Lower leg skin (tissue), 4 donors: ENCODE measurements at places on chromosomes 11 and 22.
A peak's percentile ranks its signal among the peaks of the same experiment; 100 is the strongest.

- no peak for DNase-seq
Observed at GRCh38 chr11:8745431-8746253, 63.0 kb downstream of the RPL27A start.

GRCh38 chr22:34934261-34934660 lies 131.7 kb upstream of the ISX start:
- no peak for DNase-seq

- DNase-seq: no peak
Observed at GRCh38 chr11:120392314-120392713, 56.1 kb downstream of the ARHGEF12 start.

DNA sequence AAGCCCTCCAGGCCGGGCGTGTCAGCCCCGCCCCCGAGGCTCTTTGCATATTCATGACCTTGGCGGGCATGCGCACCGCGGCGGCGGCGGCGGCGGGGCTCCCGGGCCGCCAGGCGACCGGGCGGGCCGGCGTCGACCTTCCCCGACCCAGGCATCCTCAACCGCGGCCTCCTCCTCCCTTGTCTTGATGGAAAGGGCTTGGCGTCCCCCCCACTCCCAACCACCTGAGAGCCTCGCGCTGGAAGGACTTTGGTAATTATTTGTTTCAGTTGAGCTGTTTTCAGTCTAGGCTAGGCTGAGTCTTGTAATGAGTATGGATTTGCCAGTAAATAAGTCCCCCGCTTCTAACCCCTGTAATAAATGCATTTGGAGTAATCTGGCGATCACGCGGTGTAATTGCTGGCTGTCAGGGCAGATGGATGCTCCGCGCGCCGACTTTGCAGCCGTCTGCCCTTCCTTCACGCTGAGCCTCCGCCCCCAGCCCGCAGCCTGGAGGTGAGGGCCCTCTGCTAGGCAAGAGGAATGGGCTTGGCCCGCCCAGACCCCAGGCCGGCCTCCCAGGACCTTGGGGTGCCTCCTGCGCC lies 25.2 kb downstream of the FLRT1 start:
- no peak for DNase-seq

- DNase-seq: no peak
Observed at GRCh38 chr11:68215087-68215445, 2.0 kb upstream of the KMT5B start.

GRCh38 chr11:69307871-69308431 lies 14.0 kb downstream of the MYEOV start:
- DNase-seq: peak; percentile 76

- DNase-seq: no peak
Observed at GRCh38 chr11:112694813-112695212, 266.4 kb upstream of the NCAM1 start.

- DNase-seq: no peak
Observed at GRCh38 chr22:49040754-49041467, 786.8 kb downstream of the BRD1 start.

DNA sequence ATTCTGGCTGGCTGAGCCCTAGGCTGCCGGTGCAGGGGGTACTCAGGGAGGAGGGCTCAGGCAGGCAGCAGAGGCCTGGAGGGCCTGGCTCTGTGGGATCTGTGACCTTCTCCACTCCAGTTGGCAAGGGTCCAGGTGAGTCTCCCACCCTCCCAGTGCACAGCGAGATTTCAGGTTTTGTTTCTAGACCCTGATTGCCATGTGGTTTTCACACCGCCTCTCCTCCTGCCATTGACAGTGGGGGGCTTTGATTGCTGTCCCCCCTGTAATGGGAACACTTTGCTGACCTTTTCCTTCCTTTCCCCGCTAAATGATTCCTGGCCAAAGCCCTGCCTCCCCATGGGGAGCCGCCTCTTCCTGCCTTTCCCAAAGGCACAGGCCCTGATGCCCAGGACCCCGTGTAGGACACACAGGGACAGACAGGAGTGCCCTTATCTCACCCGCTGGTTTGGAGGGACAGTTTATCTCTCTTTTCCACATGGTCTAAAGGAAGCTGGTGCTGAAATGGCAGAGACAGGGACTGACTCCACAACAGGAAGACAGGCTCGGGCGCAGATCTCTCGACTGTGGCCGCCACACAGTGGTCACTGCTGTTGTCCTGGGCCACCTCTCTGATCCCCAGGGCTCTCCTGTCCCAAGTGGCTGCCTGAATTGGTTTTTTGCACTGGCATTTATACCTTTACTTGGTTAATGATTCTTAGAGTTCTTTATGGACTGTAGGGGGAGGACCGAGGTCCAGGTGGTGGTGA lies 43.4 kb downstream of the BCR start:
- DNase-seq: no peak

- DNase-seq: no peak
Observed at GRCh38 chr22:48088251-48088650, 1325.8 kb downstream of the TBC1D22A start.

DNA sequence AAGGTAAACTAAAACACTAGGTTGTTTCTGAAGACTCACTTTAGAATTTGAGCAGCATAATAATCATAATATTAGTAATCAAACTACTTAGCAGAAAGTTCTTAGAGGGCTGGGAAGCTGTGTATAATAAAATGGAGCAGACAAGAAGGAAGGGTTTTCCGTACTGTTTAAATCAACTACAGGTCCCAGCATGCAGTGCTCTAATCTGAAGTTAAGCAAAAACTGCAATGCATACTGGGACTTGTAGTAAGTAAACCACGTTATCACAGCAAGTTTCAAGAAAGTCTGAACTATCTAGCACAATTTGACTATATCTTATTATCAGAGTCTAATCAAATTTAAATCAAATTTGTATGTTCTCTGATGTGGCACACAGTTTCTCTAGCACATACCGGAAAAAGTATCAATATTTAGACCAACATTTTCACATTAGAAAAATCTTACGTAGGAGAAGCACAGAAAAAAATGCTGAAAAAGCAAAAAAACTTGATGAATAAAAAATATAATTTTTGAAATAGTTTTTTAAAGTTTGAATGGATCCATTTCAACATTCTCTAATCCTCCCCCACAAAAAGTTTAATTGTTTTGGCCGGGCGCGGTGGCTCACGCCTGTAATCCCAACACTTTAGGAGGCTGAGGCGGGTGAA lies 8.2 kb downstream of the PHF21A start:
- DNase-seq: peak; percentile 30

- no peak for DNase-seq
Observed at GRCh38 chr22:45180146-45180679, 16.5 kb downstream of the NUP50 start.

- DNase-seq: no peak
Observed at GRCh38 chr11:95419915-95420314, 188.9 kb upstream of the SESN3 start.

DNA sequence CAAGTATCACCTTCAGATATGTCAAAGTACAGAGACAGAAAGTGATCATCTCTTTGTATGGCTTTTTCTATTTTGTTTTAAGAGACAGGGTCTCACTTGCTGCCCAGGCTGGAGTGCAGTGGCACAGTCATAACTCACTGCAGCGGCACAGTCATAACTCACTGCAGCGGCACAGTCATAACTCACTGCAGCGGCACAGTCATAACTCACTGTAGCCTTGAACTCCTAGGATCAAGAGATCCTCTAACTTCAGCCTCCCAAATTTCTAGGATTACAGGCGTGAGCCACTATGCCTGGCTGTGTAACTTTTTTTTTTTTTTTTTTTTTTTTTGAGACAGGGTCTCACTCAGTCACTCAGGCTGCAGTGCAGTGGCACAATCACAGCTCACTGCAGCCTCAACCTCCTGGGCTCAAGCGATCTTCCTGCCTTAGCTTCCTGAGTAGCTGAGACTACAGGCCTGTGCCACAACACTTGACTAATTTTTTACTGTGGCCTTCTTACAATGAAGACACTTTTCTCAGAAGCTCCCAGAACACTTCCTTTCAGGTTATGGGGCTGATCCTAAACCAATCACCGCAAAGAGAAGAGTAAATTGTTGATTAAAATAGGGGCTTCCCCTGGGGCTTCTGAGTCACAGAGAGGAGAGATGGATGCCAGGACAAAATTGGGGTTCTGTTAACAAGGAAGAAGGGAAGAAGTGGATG lies 9.0 kb upstream of the HIKESHI start:
- no peak for DNase-seq

DNA sequence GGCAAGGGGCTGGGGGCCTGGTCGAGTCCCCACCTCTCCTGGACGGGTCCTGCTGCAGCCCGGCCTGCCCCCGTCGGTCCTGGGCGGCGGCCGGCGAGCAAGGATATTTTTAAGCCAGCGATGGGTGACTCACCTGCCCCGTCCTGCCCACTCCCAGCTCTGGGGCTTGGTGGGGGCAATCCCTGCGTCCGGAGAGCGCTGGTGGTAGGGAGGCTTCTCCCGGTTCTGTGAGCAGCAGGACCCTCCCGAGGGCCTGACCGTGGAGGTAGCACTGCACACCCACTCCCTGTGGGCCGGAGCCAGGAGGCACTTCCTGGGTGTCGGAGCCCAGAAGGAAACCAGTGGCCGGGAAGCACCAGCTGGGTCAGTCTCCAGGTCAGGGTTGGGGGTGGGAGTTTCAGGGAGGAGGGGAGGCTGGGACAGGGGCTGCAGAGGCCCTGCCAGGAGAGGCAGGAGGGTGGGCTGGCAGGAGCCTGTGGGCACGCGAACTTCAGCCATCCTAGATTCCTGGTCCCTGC lies 467 bp downstream of the EPS8L2 start:
- no peak for DNase-seq

DNA sequence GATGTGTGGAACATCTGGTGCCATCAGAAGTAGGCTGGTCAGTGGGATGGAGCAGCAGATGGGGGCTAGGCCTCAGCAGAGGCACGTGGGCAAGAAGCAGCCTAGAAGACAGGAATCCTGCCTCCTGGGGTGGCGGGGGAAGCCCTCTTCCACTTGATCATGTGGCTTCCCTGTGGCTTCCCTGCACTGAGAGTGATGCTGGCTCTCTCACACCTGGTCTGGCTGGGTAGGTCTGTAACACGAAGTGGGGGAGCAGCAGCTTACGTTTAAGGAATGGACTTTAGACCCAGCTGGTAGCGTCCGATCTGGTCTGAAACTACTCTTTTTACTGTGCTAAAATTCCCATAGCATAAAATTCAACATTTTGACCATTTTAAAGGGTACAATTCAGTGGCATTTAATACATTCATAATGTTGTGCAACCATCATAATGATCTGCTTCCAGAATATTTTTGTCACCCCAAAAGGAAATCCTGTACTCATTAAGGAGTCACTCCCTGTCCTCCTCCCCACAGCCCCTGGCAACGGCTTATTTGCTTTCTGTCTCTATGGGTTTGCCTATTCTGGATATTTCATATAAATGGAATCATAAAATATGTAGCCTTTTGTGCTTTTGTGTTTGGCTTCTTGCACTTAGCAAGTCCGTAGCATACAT lies 21.7 kb downstream of the PTPN5 start:
- DNase-seq: no peak

DNA sequence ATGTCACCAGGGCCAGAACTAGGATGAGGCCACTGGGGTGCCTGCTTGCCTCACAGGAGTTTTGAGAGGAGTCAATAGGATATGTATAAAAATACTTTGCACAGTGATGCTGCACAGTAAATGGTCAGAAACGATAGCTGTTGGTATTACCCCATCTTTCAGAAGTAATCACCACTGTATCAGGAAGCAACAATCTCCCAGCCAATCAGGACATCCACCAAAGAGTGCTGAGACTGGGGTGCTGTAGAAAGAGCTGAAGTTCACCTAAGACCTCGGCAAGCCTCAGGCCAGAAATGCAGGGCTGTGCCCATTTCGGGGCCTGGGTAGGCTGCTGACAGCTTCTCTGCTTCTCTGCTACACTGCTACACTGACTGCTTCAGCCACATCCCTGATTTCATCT lies 17.4 kb downstream of the LMO2 start:
- no peak for DNase-seq

GRCh38 chr11:35167426-35167954 lies 28.5 kb downstream of the CD44 start:
- DNase-seq: peak; percentile 53

GRCh38 chr11:77590194-77590782 lies 535 bp downstream of the AQP11 start:
- DNase-seq: no peak

DNA sequence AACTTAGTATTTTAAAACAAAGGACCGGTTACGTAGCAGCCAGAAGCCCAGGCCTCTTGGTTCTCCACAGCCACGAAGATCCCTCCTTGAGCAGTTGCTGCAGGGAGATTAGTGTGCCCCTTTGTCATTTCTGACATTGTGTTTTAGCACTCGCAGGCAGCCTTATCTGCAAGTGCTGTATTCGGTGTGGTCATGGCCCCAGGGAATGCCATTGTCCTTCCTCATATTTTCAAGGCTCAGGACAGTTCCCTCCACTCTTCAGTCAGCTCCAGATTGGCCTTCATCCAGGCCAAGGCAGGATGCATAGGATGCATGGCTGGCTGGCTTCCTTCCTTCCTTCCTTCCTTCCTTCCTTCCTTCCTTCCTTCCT lies 88.5 kb downstream of the ZBTB16 start:
- no peak for DNase-seq

DNA sequence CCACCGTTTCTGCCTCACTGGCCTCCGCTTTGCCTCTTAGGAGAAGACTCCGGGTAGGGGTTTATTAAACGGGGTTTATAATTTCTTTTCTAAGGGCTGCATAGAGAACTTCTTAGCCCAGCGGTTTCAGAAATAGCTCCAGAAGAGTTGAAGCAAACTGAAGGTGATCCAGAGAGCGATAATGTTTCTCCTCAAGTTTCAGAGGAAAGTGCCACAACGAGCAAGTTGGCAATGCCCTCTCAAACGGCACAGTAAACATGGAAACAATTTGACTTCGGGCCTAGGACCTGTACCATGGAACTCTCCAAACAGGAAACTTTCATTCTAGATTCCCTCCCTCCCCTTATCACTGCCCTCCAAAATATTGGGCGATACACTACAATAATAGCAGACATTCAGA lies 1.0 kb downstream of the ADSL start:
- DNase-seq: no peak

DNA sequence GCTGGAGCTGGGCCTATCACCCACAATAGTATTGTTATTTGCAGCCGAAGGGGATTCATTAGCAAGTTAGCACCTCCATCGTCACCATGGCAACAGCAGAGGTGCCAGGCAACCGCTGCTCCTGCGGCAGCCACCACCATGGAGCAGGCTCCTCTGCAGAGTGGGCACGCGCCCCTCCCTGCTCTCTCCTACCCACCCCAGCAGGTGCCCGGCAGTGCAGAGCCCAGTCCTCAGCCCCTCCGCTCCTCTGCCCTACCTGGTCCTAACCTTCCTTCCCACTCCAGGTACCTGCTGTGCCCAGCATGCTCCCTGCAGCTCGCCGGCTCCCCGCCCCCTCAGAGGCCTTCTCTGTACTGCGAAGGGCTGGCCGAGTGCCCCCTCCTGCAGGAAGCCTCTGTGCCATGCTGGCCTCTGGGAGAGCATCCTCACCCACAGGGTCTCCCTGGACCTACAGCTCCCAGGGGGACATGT lies 3.6 kb downstream of the DUSP8 start:
- no peak for DNase-seq

DNA sequence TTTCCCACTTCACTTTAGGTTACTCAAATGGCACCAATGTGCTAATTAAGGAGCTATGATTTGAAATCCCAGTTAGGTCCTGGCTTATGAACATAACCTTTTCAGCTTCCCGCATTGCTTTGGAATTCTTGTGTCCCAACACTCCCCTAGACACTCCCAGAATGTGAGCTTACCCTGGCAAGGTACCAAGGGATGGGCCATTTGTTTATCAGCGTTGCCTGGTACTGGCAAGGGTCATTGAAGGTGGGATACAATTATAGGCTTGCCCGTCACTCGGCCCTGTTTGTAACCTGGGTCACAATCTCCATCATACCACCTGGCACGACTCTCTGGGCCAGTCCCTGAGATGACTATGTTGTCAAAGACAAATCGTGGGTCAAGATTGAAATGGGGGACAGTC lies 5.4 kb downstream of the CSRP3 start:
- DNase-seq: no peak
